Fibroblast of lung (primary cell): ENCODE measurements at places on chromosomes 7 and 10. TPM values are rescaled to one million over a fixed set of nuclear protein-coding genes. Genes with fewer than 3 reads are reported as not detected.

GRCh38 chr7:101615446-101615845 lies 13.7 kb downstream of the MYL10 start:
- no peaks in the 10 kb centered on the region for H3K4me1 ChIP-seq
- H3K27me3 ChIP-seq = no peaks in the 10 kb centered on the region
- no peak overlapping the region for H3K27ac ChIP-seq
- H3K36me3 ChIP-seq = no peaks in the 10 kb centered on the region

Gene PUS7
- 8.8 and 14.9 TPM in 2 replicates for total RNA-seq

Gene ZNF22
- total RNA-seq = 14.6 and 23.0 TPM in 2 replicates

DNA sequence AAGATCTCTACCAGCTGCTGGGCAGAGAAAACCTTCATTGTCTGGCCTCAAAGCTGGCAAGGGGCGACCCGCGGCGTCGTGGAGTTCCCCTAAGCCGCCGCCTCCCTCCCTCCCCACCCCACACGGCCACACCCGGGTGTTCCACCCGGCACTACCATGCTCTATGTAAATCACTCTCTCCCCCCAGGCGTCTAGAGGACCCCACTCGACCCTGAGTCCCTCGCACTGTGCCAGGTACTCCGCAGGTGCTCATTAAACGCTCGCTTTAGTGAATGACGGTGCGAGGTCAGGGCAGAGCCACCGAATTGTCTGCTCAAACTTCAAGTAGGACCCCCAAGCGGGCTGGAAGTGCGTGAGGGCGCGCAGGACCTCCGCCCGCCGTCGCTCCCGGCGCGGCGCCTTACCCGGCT lies 628 bp downstream of the PARP12 start:
- H3K27me3 ChIP-seq = no peaks in the 10 kb centered on the region
- peak; percentile 5 for DNase-seq
- H3K36me3 ChIP-seq = no peaks in the 10 kb centered on the region
- H3K4me1 ChIP-seq = peaks cover 25% of the 10 kb centered on the region

DNA sequence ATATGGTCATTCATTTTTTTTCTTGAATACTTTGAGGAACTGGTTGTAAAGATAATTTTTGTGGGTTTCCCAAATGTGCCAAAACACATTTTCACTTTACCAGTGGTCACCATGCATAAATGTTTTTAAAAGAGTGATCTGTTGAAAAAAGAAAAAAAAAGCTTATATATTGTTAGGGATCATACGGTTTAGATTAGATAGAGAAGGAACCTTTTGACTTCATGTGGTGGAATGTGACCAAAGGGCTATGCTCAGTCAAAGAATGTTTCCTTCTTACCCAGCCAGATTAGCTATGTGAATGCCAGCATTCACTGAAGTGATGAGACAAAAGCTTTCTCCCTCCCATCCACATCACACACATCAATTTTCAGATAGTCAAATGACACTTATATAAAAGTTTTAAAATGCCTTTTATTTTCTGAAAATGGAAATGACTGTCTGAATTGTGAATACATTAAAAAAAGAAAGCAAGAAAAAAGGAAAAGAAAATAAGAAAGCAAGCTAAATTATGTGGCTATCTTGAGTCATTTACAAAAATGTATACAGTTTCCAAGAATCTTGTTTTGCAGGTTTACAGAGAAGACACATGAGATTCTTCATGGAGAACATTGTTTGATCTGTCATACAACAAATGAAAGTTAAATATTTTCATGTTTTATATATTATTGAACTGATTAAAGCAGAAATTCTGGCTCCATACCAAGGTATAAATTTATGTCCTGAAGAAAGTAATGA lies 8.6 kb upstream of the CPED1 start:
- no peak for DNase-seq
- no peak overlapping the region for H3K4me3 ChIP-seq
- H3K27ac ChIP-seq = no peak overlapping the region
- no peaks in the 10 kb centered on the region for H3K27me3 ChIP-seq
- H3K36me3 ChIP-seq = no peaks in the 10 kb centered on the region

GRCh38 chr7:555551-556160 lies 36.0 kb upstream of the PDGFA start:
- H3K27me3 ChIP-seq = no peaks in the 10 kb centered on the region
- H3K4me3 ChIP-seq = no peak overlapping the region
- H3K4me1 ChIP-seq = no peaks in the 10 kb centered on the region
- H3K36me3 ChIP-seq = no peaks in the 10 kb centered on the region
